ENCODE measurements at places on chromosomes 11 and 22. TPM values are rescaled to one million over a fixed set of nuclear protein-coding genes. Genes with fewer than 3 reads are reported as not detected.

Gene CADM1
- total RNA-seq, result 3.1 TPM

DNA sequence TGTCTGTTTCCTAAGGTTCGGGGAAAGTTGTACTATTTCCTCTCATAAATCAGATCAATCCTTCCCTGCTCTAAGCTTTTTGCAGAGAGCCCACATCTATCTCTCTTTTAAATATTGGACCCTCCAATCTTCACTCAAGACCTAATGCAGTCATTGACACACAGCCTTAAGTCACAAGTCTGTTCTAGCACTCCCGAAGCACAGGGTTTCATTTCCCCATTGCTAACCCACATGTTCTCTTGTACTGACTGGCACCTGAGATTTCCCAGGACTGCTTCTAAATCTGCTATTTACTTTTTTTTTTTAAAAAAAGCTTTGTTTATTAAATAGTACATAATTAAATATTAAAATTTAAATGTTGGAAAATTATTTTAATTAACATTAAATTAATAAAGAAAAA is 674.7 kb downstream of the TBC1D22A start:
- DNase-seq, result no peak

- DNase-seq, result no peak
Observed at GRCh38 chr11:6248248-6248647, 9.4 kb downstream of the CNGA4 start.

GRCh38 chr11:9962722-9963121 is 298.8 kb downstream of the SWAP70 start:
- DNase-seq, result no peak
